GM18507 (cell line): ENCODE measurements at places on chromosomes 7 and 10.

DNA sequence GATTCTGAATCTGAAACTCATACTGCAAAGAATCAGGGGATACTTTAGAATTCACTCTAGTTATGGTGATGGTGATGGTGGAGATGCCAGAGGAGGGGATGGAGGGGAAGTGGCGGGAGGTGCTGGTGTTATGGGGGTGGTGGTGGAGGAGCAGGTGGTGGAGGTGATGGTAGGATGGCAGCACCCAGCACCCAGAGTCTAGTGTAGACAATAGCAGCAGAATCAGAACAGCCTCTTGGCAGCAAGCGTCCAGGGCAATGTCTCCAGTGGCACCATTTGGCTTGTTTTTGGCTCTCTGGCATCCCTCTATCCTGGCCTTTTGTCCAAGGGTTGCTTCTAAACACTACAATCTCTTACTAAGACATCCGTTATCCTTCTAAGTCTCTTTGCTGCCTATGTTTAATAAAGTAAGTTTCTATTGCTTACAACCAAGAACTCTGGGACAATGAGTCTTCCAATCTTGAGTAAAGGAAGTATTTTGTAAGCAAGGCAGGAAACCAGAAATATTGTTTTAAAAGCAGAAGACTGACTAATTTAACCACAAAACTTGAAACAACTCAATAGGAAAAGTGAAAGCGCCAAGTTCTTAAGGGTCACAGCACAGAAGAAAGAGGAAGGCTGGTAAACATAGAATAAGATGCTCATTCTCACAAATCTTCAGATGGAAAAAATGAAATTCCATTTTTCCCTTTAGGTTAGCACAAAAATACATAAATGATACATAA is 42.4 kb upstream of the GDF10 start:
- DNase-seq = no peak

DNA sequence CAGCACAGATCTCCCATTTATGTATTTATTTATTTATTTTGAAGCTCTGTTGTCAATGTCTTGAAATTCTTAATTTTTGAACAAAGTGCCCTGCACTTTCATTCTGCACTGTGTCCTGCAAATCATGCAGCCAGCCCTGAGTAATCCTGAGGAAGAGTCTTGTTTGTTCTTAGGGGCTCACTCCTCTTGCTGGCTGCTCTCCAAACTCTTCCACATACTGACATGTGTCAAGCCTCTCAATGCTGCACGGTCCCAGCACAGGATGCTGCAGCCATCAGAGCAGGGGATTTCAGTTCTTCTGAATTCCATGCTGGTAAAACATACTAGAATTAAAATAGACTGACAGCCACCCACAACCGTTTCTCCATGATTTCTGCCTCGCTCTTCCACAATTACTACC is 207.2 kb downstream of the PARD3 start:
- DNase-seq = no peak

GRCh38 chr7:13880789-13881188 is 108.7 kb downstream of the ETV1 start:
- no peak for DNase-seq

DNA sequence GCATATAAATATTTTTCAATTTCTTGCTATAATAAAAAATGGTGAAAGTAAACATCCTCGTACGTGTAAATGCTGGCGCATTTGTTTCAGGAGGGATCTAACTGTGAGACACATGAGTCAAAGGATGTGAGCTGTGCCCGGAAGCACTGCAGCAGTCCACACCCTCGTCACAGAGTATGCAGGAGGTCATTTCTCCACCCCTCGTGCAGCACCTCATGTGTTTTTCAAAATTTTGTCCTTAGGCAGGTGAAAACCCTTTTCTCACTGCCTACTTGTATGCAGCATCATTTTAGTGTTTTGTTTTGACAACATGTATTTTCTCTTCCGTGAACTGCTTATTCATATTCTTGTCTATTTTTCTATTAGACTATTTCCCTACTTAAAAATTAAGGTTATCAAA is 162.7 kb downstream of the AVL9 start:
- no peak for DNase-seq

DNA sequence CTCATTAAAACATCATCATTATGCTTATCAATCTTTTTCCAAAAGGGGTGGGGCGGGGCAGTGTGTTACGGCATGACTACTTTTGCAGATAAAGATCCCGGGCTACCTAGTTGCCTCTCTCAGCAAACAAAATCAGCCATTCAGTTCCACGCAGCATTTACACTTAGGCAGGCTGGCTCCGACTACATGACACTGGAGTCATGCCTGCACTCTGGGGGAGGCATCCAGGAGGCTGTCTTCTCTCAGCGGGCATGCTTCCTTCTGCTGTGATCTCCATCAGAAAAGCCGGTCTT is 193.9 kb upstream of the TCF7L2 start:
- DNase-seq = no peak

DNA sequence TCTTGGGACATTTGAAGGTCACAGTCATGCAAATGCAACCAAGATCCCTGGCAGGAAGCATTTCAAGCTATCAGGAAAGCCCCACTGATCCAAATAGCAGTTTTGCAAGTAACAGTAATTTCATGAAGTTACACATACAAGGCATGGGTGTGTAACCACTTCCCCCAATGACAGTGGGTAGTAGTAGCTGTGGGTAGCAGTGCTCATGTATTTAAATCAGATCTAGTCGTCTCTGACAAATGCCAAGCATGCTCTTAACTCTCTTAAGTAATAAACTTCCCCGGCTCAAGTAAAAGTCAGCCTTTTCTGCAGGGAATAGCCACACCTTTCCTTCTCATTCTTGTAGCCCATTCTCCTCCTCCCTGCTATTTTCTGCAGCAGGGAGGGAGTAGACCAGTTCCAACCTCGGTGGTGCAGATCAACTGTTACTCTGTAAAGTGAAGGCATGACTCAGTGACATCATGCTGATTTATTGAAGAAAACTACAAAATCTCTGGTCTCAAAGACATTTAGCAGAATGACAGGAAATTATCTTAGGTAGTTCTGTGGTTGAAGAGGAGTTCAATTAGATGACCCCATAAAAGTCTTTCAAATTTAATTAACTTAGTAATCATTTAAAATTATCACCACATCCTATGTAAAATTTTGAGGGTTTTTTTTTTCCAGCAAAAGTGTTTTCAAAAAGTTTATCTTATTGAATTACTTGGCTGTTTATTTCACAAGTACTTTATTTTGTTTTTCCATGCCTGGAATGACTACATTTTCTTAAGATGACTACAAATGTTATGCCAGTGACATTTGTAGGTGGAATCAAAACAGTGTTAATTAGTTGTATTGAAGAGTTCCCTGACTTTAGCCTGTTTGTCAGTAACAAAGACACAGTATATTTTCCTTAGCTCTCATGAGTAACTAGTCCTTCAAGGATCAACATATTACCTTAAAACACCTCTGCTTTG is 568.3 kb downstream of the INHBA start:
- DNase-seq = no peak

GRCh38 chr10:74862625-74863024 is 36.2 kb downstream of the KAT6B start:
- DNase-seq = no peak

DNA sequence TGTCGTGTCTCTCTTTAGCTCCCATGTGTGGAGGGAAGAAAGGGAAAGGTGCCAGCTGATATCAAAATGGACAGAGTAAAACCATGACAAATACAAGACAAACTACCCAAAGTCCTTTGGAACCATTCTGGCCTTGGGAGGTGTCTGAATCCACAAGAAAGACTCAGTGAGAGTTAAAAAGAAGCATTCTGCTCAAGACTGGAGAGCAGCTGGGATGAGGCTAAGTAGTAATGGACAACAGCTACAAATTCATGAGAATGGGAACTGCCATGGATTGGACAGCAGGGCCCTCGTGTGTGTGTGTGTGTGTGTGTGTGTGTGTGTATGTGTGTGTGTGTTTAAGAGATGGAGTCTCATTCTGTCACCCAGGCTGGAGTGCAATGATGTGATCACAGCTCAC is 39.6 kb upstream of the MYL10 start:
- DNase-seq = no peak
